Liver (tissue), 10 donors: ENCODE measurements at places on chromosomes 4 and X. TPM values are rescaled to one million over a fixed set of nuclear protein-coding genes. Genes with fewer than 3 reads are reported as not detected.

Gene CT45A5
- not detected for total RNA-seq

Gene JADE3
- total RNA-seq, result 9.0 TPM

Gene MAGEA2B
- not detected for total RNA-seq

Gene IL3RA
- total RNA-seq, result 1.7 TPM

Gene PPP2R2C
- not detected for total RNA-seq

Gene ARL9
- total RNA-seq, result 0.08 TPM

GRCh38 chrX:13607996-13608365, 38.6 kb downstream of the EGFL6 start:
- no peak overlapping the region for H3K27ac ChIP-seq
- DNase-seq, result no peak
- H3K4me3 ChIP-seq, result no peak overlapping the region
- no peaks in the 10 kb centered on the region for H3K27me3 ChIP-seq

DNA sequence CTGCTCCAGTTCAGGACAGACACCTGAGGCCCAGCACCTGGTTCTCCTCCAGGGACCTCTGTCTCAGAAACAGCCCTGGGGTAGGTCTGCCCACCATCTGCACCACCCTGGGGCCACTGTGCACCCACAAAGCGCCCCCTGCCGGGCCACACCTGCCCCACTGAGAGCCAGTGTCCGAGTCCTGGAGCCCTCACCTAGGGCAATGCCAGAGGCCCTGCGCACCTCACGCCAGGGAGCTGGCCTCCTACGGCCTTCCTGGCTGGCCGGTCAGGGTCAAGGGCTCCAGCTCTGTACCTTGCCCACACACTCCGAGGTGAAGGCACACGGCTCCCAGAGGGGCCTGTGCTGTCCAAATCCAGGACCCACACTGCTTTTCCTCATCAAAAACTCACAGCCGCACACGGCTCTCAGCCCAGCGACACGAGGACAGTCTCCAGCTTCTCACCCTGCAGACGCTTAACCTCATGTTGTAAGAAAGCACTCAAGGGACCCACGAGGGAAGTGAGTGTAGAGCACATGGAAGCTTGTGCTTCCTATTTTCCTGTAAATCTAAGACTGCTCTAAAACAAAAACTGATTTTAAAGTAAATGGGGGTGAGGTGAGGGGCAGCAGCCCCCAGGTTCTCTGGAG, 5.4 kb downstream of the CTBP1 start:
- peaks cover 6% of the 10 kb centered on the region for H3K36me3 ChIP-seq
- no peak overlapping the region for H3K4me3 ChIP-seq
- H3K4me1 ChIP-seq, result peaks cover 60% of the 10 kb centered on the region
- H3K27me3 ChIP-seq, result no peaks in the 10 kb centered on the region
- no peak for DNase-seq
- H3K27ac ChIP-seq, result no peak overlapping the region

DNA sequence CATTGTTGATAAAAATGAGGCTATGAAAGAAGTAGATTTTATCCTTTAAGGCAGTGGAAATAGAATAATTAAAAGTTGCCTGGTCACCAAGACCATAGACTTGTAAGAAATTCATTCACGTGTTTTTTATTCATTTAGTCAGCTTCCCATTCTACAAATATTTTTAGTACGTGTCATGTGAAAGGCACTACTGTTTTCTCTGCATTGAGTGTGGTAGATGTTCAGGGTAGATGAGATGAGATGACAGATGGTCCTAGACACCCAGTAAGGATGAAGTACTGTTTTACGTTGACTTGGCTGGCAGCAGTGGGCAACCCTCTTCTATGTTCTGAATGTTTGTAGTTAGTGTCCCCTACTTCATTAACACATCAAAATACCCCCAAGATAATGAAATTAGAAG, 228.1 kb downstream of the ARHGAP24 start:
- H3K27ac ChIP-seq, result no peak overlapping the region
- no peak overlapping the region for H3K4me3 ChIP-seq
- H3K27me3 ChIP-seq, result no peaks in the 10 kb centered on the region
- no peak for DNase-seq

- H3K27ac ChIP-seq, result no peak overlapping the region
- H3K36me3 ChIP-seq, result no peaks in the 10 kb centered on the region
- DNase-seq, result no peak
These were observed 94.5 kb upstream of the IL13RA1 start for GRCh38 chrX:118632862-118633261.

- DNase-seq, result no peak
- H3K36me3 ChIP-seq, result peaks cover 51% of the 10 kb centered on the region
- H3K27me3 ChIP-seq, result no peaks in the 10 kb centered on the region
- H3K4me1 ChIP-seq, result peaks cover 24% of the 10 kb centered on the region
- no peak overlapping the region for H3K27ac ChIP-seq
These were observed 22.6 kb downstream of the WDR1 start for GRCh38 chr4:10093801-10094552.

- H3K4me1 ChIP-seq, result no peaks in the 10 kb centered on the region
- no peaks in the 10 kb centered on the region for H3K27me3 ChIP-seq
- H3K4me3 ChIP-seq, result no peak overlapping the region
- no peak for DNase-seq
These were observed 214.0 kb upstream of the UGT8 start for GRCh38 chr4:114384629-114385028.

GRCh38 chr4:72430988-72431387, 138.0 kb downstream of the ADAMTS3 start:
- H3K27me3 ChIP-seq, result peaks cover 3% of the 10 kb centered on the region
- H3K36me3 ChIP-seq, result no peaks in the 10 kb centered on the region
- H3K4me1 ChIP-seq, result no peaks in the 10 kb centered on the region
- H3K27ac ChIP-seq, result no peak overlapping the region
- no peak overlapping the region for H3K4me3 ChIP-seq

- no peaks in the 10 kb centered on the region for H3K36me3 ChIP-seq
- peaks cover 2% of the 10 kb centered on the region for H3K4me1 ChIP-seq
- no peak for DNase-seq
- no peak overlapping the region for H3K27ac ChIP-seq
These were observed 22.8 kb downstream of the FBXW7 start for GRCh38 chr4:152513078-152513477.

GRCh38 chrX:3161681-3162080, 120.4 kb downstream of the ARSF start:
- DNase-seq, result no peak
- H3K27me3 ChIP-seq, result no peaks in the 10 kb centered on the region
- no peaks in the 10 kb centered on the region for H3K36me3 ChIP-seq
- H3K27ac ChIP-seq, result no peak overlapping the region
- no peak overlapping the region for H3K4me3 ChIP-seq
- H3K4me1 ChIP-seq, result no peaks in the 10 kb centered on the region

DNA sequence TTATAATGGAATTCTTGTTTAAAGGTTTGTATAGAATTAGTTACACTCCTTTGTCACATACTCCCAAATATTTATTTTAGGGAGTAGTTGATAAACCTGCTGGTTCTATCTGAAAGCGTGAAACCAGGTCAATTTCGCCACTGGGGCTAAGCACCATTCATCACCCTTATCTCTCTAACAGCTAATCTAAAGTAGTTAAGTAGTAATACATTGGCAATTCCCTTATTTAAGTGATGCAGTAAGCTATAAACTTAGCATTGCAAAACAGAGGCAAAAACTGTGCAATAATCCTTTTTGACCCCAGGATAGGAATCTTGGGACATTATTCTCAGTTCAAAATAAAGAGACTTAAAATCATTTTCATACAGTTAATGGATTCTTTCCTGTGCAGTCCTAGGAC, 33.7 kb upstream of the PTPN13 start:
- H3K4me3 ChIP-seq, result no peak overlapping the region
- no peaks in the 10 kb centered on the region for H3K4me1 ChIP-seq
- no peak for DNase-seq
- H3K27ac ChIP-seq, result no peak overlapping the region
- no peaks in the 10 kb centered on the region for H3K36me3 ChIP-seq

DNA sequence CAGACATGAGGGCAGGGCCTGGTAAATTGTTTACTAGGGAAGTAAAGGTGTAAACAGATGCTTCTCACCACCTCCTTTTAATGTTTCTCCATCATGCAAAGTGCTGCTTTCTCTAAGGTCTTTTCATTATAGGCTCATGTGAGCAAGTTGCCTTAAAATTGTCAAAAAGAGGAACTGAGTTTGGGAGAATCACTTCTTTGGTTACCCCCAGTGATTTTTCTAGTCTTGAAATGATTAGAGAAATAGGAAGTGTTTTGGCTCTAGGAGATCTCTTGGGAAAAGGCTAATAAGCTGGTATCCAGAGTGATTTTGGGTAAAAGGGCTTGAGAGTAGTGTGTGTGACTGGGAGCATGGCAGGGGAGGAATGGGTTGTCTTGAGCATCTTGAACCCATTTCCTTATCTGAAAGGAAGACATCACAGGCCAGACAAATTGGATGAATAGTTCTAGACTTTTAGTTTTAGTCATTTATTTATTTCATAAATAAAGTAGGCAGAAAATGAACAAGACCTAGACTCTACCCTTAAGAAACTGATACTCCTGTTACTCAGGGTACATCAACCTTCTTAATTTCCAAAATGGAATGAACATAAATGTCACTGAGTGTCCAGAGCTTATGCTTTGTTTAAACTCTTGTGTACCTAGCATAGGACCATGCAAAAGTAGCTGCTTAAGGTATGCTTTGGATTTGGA, 14.2 kb downstream of the GRPR start:
- H3K36me3 ChIP-seq, result no peaks in the 10 kb centered on the region
- H3K27ac ChIP-seq, result no peak overlapping the region
- no peaks in the 10 kb centered on the region for H3K27me3 ChIP-seq
- no peaks in the 10 kb centered on the region for H3K4me1 ChIP-seq
- DNase-seq, result no peak
- no peak overlapping the region for H3K4me3 ChIP-seq

DNA sequence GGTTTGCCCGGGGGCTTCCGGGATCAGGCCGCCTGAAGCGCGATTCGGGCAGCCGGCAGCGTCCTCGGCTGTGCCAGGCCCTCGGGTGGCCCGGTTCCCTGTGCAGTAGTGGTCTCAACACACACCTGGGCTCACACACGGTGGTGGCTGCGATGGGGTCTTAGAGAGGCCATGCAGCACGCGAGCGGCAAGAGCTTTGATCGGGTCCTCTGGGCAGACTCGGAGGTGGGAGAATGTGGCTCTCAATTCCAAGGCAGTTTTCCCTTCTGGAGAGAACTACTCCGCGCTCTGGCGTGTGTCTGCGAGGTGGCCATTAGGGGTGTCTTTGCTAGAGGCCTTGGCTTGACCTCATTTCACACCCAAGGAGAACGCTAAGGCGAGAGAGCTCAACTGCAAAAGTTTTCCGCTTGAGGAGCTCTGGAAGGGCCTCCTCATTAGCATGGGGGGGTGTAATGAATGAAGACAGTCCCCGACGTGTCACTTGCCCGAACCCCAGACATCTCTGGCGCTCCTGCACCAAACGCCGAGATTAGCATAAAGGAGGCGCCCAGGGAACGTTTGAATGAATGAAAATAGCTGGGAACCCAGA, 771 bp upstream of the RBPJ start:
- no peaks in the 10 kb centered on the region for H3K36me3 ChIP-seq
- H3K4me1 ChIP-seq, result peaks cover 25% of the 10 kb centered on the region
- no peaks in the 10 kb centered on the region for H3K27me3 ChIP-seq
- DNase-seq, result peak; percentile 59

DNA sequence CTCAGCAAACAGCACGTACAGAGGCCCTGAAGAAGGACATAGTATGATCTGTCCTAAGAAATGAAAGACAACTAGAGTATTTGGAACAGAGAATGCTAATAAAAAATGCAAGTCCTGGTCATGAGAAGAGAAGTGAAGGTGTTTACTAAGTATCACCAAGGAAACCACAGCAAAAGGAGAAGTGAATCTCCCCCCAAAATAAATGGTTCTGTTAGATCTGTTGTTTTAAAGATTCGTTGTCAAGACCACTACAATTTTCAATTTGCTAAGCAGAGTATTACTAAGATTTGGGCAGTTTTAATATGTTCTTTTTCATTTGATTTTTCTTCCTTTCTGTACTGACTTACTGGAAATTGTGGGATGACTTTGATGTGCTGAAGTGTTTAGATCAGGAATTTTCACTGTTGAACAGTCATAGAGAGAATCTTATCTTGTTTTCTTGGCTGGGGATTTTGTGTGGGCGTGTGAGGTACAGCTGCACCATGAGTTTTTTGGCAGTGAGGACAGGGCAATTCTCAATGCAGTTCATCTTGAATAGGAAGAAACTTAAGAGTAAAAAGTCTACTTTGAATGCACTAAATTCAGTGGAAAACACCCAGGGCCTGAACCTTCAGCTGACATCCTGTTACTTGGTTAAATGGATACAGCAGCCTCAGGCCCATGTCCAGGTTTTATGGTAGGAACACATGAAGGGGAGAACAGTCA, 132.2 kb downstream of the STIM2 start:
- DNase-seq, result no peak
- no peaks in the 10 kb centered on the region for H3K36me3 ChIP-seq
- no peak overlapping the region for H3K4me3 ChIP-seq
- no peak overlapping the region for H3K27ac ChIP-seq
- no peaks in the 10 kb centered on the region for H3K27me3 ChIP-seq
- H3K4me1 ChIP-seq, result no peaks in the 10 kb centered on the region

DNA sequence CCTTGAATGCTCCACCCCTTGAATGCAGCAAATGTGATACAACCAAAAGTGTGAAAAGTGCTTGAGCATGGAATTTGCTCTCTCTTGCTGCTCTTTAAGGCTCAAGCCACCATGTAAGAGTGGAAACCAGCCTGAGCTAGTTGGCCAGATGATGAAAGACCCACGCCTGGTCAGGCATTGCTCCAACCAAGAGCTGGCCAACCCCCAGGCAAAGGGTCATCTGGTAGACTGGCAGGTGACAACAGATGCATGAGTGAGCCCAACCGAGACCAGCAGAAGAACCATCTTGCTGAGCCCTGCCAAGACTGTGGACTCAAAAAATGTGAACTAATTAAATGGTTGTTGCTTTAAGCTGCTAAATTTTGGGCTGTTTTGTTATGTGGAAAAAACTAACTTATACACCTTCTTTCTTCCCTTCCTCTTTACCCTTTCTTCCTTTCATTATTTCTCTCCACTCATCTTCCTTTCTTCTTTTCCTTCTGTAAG, 32.7 kb downstream of the ADGRG2 start:
- no peak for DNase-seq
- no peak overlapping the region for H3K4me3 ChIP-seq
- H3K4me1 ChIP-seq, result no peaks in the 10 kb centered on the region
- H3K36me3 ChIP-seq, result no peaks in the 10 kb centered on the region
- no peaks in the 10 kb centered on the region for H3K27me3 ChIP-seq
- H3K27ac ChIP-seq, result no peak overlapping the region

GRCh38 chr4:107935246-107935645, 3.9 kb downstream of the CYP2U1 start:
- no peak for DNase-seq
- no peak overlapping the region for H3K27ac ChIP-seq
- H3K4me3 ChIP-seq, result no peak overlapping the region
- no peaks in the 10 kb centered on the region for H3K36me3 ChIP-seq

- H3K36me3 ChIP-seq, result no peaks in the 10 kb centered on the region
- H3K4me3 ChIP-seq, result no peak overlapping the region
- DNase-seq, result no peak
- H3K4me1 ChIP-seq, result no peaks in the 10 kb centered on the region
These were observed 492.1 kb downstream of the INPP4B start for GRCh38 chr4:142354041-142354440.

DNA sequence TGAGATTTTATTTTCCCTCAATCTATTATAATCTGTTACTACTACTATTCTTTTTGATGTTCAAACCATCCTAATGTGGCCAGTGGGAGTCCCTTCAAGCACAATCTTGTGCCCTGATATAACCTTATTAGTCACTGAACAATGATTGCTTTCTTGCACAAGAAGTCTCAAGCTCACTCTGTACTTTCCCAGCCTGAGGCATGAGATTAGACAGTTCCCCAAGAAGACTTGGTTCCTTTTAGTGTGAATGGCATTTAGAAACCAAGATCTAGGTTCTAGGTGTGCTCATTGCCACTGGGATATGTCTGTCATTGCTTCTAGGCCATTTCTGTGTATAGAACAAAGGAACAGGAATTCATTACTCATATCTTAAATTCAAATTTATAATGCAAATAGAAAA, 28.0 kb upstream of the RBM41 start:
- no peak overlapping the region for H3K27ac ChIP-seq
- H3K4me1 ChIP-seq, result no peaks in the 10 kb centered on the region
- no peaks in the 10 kb centered on the region for H3K27me3 ChIP-seq
- no peaks in the 10 kb centered on the region for H3K36me3 ChIP-seq
- no peak for DNase-seq
